ENCODE measurements at places on chromosomes 6 and 20.

- DNase-seq = no peak
These were observed 657.5 kb upstream of the GJE1 start for GRCh38 chr6:141475259-141475658.

DNA sequence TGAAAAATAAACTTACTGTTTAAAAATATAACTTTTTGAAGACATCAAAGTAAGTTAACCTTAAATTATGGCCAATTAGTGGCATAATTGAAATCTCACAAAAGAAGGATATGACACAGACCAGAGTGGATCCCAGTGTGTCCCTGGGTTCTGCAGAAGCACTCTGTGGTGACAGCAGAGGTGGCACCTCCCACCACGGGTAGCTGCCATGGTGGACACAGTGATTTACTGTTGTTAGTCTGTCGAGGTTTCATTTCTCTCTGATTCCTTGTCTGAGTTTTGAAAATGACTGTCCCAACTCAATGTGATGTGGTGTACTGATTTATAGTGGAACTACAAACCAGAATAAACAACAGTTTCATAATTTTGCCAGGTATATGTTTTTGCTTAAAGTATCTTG lies 76.5 kb downstream of the TULP4 start:
- no peak for DNase-seq

- DNase-seq = no peak
These were observed 129.5 kb upstream of the HDAC2 start for GRCh38 chr6:114100215-114100994.

DNA sequence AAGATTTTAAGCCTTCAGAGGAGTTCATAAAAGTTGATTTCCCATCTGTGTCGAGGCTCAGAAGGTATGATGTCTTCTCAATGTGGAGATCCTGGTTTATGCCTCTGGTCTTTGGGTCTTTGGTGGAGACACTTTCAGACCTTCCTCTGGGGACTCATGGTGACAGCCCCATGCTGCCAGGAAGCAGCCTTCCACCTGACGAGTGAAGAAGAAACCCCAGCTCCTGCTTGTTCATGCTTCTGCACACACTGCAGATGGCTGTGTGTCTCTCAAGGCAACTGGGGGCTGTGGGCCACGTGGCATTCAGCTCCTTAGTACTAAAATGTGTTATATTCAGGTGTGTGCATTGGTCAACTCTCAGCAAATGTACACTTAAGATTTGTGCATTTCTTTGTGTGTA lies 4.9 kb upstream of the SCP2D1 start:
- no peak for DNase-seq

DNA sequence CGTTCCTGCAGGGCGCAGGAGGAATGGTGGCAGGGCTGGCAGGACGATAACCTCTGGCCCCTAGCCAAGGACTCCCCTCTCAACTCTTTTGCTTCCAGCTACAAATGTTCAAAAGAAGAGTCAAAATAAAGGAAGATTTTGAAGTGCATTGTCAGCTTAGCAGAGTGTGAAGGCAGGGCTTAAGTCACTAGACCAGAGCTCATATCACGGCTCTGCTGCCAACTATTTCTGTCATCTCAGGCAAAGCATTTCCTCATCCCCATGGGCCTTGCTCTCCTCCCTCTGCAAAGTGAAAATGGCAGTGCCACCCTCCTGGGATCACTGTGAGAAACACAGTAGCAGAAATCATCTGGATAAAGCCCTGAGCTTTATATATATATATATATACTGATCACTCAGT lies 36.7 kb downstream of the CFAP61 start:
- DNase-seq = no peak

All from HFF-Myc (cell line).